ENCODE measurements at places on chromosomes 6 and 20.

DNA sequence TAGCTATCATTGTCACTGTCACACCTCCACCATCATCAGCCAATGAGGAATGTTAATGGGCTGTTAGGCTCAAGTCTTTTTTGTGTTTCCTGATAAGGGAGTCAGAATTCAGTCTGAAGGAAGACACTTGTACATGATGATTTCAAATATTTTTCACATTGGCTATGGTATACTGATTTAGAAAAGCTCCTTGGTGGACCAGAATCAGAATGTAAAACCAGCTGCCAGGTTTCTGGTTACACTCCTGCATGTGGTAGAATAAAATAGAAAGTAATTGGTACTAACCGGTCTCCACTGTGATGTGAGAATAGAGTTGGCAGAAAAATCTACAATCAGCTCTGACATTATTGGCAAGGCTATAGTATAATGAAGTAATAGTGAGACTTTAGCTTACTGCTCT lies 10.7 kb downstream of the COL9A1 start:
- DNase-seq = no peak

DNA sequence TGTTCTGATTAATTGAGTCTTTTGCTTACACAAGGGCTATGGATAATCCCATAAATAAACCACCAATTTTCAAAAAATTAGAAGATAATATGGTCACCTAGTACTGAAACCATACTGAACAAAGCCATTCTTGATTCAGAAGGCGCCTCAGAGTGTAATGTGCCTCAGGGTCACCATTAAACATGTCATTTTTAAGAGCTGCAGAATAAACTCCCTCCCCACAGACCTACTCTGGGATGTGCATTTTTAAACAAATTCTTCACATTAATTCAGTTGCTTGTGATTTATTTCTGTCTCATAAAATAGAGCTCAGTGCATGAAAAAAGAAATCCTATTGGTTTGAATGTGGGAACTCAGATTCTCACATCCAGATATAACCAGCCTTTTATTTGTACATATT lies 202.1 kb upstream of the HEY2 start:
- DNase-seq = no peak

GRCh38 chr20:20410678-20411077 lies 42.8 kb downstream of the INSM1 start:
- DNase-seq = no peak

- DNase-seq = no peak
These were observed 163.6 kb downstream of the SYNDIG1 start for GRCh38 chr20:24633026-24633425.

DNA sequence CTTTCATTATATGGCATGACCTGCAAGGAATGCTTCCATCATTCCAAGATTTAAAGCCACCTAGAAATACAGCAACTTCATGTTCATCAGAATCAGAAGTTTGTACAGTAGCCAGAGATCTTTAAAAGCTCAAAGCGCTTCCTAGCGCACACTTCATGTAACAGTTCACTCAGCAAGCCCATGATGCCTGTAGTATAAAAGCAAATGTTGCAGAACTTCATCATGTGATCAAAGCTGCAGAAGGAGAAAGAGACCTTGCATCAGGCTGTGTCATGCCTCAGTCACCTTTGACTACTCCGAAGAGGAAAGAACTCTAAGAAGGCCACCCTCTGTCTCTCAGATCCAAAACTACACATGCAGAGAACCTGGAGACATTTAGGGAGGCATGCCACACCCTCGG lies 78.5 kb downstream of the AGPAT4 start:
- no peak for DNase-seq

- peak; percentile 28 for DNase-seq
These were observed at the start of gene TRIM15 for GRCh38 chr6:30163090-30163917. Gene TRIM15 (plus strand): TSS chr6:30163546. CDS start chr6:30163685, 139 bp downstream.

DNA sequence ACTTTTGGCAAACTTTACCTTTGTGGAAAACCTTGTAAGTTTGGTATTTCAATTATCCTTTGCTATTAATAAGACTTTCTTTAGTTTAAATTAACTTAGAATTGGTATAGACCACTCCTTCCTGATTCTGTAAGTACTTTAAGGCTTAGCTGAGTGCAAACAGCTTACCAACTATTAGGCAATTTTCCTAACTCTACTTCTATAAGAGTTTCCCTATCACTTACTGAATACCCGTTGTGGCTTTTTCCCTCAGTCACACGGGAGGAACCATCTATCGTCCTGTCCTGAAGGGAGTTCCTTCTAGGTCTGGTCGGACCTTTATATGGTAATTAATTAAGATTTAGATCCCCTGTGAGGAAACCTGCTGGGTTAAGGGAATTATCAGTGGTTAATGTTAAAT lies 9.6 kb downstream of the SLC35A1 start:
- no peak for DNase-seq

DNA sequence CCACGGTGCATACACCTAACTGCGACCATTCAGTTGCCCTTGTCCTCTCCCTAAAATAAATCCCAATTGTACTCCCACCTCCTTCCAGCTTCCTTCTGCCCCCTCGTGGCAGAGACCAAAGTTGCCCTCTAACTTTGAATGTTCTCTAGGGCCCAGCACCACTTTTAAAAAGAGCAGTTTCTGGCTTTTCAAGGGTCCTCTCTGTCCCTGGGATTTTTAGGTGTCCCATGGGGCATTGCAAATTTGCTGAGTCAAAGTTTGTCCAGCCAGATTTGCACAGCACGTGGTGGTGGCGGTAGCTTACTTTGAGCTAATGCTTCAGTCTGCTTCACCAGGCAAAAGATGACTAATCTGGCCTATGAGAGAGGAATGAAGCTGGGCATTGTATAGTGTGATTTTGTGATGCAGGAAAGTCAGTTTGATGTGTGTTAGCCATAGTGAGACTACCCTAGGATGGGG lies 100.2 kb downstream of the PERP start:
- peak; percentile 27 for DNase-seq

Data from activated CD4-positive, alpha-beta T cell treated with anti-CD3 and anti-CD28 coated beads, Interleukin-2, Interleukin-4, amounts not matched to agents 100 ng/mL and 50 ng/mL, durations not matched to agents 16 hours and 8 hours (primary cell).